ENCODE measurements at places on chromosomes 7 and 10.

GRCh38 chr10:118768041-118768919, 13.5 kb upstream of the CACUL1 start:
- no peak for DNase-seq

GRCh38 chr10:45421221-45422097, 47.4 kb downstream of the ALOX5 start:
- DNase-seq, result no peak

DNA sequence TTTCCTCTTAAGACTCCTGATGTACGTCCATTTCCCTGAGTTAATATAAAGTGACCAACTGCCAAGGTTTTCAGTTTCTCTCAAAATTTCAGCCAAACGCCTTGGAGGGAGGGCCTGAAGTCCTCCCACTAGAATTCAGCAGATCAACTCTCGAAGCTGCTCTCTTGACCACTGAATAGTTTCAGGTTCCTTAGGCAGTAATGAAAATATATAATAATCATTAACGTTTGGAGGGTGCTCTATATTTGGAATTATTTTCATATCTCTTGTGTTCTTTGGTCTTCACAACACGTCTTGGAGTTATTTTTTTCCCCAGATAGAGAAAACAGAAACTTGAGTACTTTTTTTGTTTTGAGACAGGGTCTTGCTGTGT, 123.6 kb upstream of the SFMBT2 start:
- DNase-seq, result no peak

- DNase-seq, result no peak
Measured at GRCh38 chr10:1372212-1372611, 316.0 kb downstream of the WDR37 start.

DNA sequence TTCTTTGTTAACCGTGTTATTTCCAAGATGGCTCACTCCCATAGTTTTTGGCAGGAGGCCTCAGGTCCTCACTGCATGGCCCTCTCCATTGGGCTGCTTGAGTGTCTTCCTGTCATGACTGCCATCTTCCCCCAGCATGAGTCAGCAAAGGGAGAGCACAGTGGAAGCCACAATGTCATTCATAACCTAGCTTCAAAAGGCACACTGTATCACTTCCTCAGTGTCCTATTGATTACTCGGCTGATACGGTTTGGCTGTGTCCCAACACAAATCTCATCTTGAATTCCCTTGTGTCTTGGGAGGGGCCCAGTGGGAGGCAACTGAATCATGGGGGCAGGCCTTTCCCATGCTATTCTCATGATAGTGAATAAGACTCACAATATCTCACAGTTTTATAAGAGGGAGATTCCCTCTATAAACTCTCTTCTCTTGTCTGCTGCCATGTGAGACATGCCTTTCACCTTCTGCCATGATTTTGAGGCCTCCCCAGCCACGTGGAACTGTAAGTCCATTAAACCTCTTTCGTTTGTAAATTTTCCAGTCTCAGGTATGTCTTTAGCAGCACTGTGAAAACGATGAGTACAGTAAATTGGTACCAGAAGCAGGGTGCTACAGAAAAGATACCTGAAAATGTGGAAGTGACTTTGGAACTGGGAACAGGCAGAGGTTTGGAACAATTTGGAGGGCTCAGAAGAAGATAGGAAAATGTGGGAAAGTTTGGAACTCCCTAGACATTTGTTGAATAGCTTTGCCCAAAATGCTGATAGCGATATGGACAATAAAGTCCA, 106.5 kb downstream of the PRLHR start:
- DNase-seq, result no peak

- DNase-seq, result no peak
Measured at GRCh38 chr7:1053816-1054370, 9.5 kb downstream of the GPR146 start.

- DNase-seq, result no peak
Measured at GRCh38 chr10:97754726-97755125, 17.1 kb downstream of the SFRP5 start.

- DNase-seq, result no peak
Measured at GRCh38 chr10:108862676-108863350, 1060.5 kb downstream of the XPNPEP1 start.

- no peak for DNase-seq
Measured at GRCh38 chr7:31811650-31812461, 124.8 kb downstream of the PPP1R17 start.

DNA sequence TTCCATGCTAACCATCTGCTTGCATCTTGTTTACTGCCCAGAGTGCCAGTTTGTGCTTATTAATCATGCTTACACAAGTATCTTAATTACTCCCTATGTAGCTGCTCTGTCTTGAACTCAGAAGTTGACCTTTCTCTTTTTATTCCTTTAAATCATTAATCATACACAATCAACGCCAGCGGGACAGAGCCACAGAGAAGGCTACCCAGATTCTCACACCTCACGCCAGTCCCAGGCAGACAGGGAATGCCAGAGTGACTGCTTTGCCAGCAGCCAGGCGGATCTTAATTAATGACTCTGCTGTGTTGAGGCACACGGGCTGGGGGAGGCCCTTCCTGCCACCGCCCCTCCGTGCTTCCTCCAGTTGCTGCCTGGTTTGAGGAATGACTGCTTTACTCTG, 229.4 kb downstream of the LRMDA start:
- DNase-seq, result no peak

DNA sequence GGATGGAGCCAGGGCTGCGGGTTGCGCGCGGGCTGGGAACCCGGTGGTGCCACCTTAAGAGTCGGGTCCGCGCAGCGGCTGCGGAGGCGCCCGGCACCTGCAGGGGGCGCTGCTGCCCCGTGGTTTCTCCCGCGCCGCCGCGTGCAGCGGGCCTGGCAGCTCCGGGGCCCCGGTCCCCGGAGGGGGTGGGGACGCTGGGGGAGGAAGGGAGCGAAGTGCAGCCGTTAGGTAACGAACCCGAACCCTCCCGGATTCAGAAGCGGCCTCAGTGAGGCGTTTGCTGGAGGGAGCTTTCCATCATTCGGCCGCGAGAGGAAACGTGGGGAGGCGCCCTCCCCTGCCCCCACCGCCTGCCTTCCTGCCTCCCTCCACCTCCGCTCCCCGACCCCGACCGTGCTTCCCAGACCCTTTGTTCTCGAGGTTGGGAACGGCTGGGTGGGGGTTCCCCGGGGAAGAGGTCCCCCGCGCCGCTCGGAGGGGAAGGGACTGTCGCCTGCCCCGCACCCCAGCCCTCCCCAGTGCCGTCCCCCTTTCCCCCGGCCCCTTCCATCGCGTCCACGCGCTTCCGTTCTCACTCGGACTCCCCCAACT, 29.6 kb downstream of the SKIDA1 start:
- peak; percentile 76 for DNase-seq

GRCh38 chr7:112103246-112103645, 103.0 kb downstream of the DOCK4 start:
- DNase-seq, result no peak

GRCh38 chr7:90869335-90869734, 273.2 kb downstream of the CDK14 start:
- DNase-seq, result no peak

DNA sequence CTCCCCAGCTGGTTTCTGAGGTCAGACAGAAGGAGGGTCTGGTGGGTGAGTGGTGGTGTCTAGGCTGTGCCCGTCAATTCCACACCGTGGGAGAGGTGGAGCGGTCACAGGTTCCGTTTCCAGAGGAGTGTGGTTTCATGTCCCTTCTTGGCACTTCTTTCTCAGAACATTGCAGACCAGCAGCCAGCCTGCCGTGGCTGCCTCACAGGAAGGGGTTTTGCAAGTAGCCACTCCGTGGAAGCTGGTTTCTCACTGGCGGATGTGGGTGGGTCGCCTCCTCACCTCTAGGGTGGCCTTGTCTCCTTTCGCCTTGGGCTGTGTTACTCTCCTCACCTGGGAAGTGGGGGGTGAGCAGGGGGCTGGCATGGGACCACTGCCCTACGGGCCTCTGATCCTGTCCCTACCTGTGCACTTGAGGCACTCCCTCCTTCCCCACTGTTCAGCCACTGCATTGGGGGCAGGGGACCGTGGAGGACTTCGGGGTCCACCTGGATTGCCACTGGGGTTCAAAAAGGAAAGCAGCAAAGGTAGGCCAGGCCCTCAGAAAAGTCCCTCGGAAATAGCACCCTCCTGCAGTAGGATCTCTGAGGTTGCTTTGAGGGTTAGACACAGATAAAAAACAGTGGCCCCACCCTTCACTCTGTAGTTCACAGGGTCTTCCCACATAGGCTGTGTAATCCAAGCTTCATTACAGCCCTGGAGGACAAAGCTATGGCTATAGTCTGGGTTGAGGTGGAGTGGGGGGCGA, 33.9 kb downstream of the TSPAN14 start:
- DNase-seq, result peak; percentile 41

GRCh38 chr10:36171556-36171952, 529.5 kb upstream of the FZD8 start:
- DNase-seq, result no peak

- no peak for DNase-seq
Measured at GRCh38 chr7:78173666-78174065, 375.1 kb downstream of the PHTF2 start.

GRCh38 chr10:85642421-85643170, 724.0 kb downstream of the GRID1 start:
- DNase-seq, result no peak

- no peak for DNase-seq
Measured at GRCh38 chr10:72337039-72337629, 17.6 kb downstream of the DNAJB12 start.

GRCh38 chr10:85995791-85996190, 370.8 kb downstream of the GRID1 start:
- DNase-seq, result no peak

DNA sequence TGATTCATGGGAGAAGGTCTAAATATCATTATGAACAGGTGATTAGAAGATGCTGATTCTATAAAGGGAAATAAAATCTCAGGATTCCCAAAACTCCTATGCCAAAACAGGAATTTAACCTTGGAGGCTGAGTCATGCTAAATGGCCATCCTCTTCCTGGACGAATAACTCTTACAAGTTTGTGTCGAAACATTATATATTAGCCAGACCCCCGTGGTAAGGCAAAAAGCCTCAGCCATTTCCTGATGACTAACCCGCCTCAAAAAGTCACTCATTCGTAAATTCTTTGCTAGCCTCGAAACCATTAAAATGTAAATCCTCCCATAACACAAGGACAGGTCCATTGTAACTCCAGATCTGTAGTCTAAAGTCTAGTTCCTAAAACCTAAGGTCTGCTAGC, 32.0 kb downstream of the CUL2 start:
- DNase-seq, result no peak

- no peak for DNase-seq
Measured at GRCh38 chr7:138188290-138188858, 112.1 kb downstream of the AKR1D1 start.

GRCh38 chr7:82423446-82423845, 20.1 kb downstream of the CACNA2D1 start:
- DNase-seq, result no peak

DNA sequence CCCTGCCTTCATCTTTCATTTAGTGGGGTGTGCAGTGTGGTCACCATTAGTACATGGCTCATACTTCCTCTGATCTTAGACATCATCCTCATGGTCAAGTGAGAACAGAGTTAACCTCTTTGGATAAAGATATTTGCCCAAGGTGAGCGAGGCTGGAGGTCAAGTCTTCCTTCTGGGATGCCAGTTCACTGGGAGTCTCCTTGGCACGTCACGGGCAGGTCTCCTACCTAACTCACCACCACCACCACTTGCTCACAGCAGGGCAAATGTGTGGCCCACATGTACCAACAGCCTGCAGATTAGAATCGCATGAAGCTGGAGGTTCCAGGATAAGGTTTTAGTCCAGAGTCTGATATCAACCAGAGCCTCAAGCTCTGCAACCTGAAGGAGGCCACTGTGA, 164.6 kb downstream of the USP6NL start:
- DNase-seq, result no peak

GRCh38 chr10:71849461-71849908, 1.6 kb downstream of the PSAP start:
- DNase-seq, result no peak

DNA sequence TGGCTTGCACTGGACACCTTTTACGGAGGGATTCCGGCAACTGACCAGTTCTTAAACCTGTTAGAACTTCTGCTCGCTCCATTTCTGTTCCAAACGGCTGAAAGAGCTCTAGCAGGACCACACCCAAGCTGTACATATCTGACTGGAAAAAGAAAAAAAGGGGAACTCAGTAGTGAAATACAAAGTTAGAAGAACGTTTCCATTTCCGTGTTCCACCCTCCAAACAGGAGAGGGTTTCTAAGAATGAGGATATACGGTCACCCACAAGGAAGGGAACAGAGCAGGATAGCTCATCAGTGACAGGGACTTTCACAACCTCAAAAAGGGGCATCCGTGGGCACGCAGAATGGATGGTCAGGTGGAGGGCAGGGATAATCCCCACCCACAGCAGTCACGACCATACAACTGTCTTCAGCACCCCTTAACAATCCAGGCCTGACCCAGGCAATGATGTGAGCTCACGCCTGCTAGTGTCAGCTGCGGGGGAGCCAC, 4.3 kb upstream of the ANKRD61 start:
- DNase-seq, result no peak

DNA sequence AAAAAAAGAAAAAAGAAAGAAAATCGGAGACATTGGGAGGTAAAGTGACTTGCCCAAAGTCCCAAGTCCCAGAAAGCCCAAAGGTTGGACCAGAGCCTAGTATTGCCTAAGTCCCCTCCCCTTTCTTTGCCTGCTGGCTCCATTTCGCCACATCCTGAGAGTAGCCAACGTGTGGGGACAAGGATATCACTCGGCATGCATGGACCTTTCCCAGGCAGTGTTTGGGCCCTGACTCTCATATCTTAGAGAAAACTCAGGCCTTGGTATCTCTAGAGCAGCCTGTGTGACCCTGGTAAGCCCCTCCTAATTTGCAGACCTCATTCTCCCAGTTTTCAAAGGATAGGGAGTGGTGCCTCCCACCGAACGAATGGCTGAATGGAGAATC, 294.2 kb upstream of the ZMIZ1 start:
- no peak for DNase-seq

DNA sequence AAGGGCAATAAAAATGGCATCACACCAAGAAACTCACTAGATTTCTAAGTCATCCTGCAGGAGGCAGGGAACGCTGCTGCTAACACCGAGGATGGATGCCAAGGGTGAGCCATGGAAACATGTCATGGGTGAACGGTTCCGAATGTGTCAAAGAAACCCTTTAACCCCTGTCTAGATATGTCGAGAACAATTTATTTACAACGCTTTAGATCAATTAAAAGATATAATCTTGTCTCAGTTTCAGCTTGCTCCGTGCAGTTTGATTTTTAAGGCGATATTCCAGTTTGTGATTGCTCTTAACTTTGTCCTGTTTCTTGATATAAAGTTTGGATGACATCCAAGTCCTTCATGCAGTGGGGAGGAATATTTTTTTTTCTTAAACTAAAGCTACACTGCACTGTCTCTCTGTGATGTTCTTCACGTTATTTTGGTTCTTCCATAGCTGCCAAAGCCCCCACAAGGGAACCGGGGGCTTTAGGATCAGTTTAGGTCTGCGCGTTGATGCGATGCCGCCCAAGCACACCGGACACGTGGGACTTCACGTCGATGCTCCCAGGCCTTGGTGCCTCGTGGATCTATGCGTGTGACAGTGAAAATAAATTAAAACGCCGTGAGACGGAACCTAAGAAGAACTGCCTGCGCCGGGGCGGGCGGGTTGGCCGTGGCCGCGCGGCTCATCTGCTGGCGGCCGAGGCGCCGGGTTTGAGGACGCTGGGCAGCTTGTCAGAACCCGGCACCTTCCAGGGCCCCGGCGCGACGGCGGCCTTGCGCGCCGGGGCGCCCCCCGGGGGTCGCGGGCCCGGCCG, 220.3 kb downstream of the PHTF2 start:
- no peak for DNase-seq

GRCh38 chr10:9547936-9548904, 1469.5 kb upstream of the CELF2 start:
- DNase-seq, result no peak

GRCh38 chr7:46357290-46357689, 436.2 kb upstream of the IGFBP3 start:
- no peak for DNase-seq

Measured in stimulated activated CD8-positive, alpha-beta memory T cell treated with anti-CD3 and anti-CD28 coated beads, Interleukin-2, amount 100 ng/mL, for 1 hour (primary cell).